ENCODE measurements at places on chromosomes 4 and X. TPM values are rescaled to one million over a fixed set of nuclear protein-coding genes. Genes with fewer than 3 reads are reported as not detected.

UBA1 gene
- 115 TPM for polyA plus RNA-seq

- no peak for DNase-seq
Observed at GRCh38 chr4:4862665-4863482, 3.4 kb downstream of the MSX1 start.

GRCh38 chrX:133444952-133445831 is 29.9 kb upstream of the GPC4 start:
- DNase-seq = no peak

DNA sequence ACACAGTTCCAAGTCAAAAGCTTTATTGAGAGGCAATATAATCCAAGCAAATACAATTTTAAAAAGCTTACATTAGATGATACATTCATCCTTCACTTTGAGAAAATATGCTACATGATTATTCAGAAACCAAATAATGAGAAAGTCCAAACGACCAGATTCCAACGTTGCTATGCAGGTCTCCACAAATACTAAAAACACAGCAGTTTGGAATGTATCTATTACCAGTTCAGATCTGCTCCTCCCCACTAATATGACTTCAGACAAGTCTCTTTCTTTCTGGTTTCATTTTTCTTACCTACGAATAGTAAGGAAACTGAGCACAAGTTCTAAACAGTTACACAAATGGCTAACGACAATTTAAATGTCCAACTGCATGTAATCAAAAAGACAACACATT is 9.5 kb downstream of the NAF1 start:
- no peak for DNase-seq

NAA11 gene
- polyA plus RNA-seq = not detected

PRSS12 gene
- not detected for polyA plus RNA-seq

DNA sequence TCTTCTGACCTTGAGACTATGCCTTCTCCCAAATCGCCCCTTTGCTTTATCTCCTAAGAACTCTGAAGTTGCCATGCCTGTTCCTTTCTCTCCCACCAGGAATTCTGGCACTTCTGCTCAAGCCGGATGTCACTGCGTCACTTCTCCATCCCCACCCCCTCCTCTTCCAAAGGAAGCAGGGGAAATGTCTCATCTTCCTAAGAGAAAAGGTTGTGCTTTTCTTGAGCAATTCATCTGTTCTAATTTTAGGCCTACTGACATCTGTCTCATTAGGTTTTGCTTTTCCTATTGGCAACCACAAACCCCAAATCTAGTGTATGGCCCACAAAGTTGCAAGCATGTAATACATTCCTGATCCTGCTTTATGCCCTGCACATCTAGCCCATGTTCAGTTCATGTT is 163.1 kb upstream of the PLAC1 start:
- no peak for DNase-seq

- DNase-seq = no peak
Observed at GRCh38 chr4:45324455-45325417, 598.4 kb upstream of the GNPDA2 start.

PF4V1 gene
- 0.14 TPM for polyA plus RNA-seq

DNA sequence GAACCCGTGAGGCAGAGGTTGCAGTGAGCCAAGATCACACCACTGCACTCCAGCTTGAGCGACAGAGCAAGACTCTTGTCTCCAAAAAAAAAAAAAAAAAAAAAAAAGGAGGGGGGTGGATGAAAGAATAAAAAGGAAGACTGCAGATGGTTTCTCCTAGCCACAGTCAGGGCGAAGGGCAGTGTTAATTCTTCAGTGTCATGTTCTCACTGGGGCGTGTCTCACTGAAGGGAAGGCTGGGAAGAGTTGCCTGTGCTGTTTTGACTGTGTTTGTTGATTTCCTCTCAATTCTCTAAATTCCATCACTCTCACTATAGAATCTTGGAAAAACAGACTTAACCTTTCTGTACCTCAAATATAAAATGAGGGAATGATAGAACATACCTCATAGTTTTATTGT is 71.6 kb upstream of the DHX15 start:
- no peak for DNase-seq

SSX4B gene
- not detected for polyA plus RNA-seq

RBMX gene
- 67.9 TPM for polyA plus RNA-seq

GRCh38 chrX:13305108-13305507 is 14.7 kb downstream of the ATXN3L start:
- DNase-seq = no peak

Data from psoas muscle (tissue), 8 donors.